Coronary artery (tissue), 2 donors: ENCODE measurements at places on chromosomes 7 and 10.
A peak's percentile ranks its signal among the peaks of the same experiment; 100 is the strongest.

DNA sequence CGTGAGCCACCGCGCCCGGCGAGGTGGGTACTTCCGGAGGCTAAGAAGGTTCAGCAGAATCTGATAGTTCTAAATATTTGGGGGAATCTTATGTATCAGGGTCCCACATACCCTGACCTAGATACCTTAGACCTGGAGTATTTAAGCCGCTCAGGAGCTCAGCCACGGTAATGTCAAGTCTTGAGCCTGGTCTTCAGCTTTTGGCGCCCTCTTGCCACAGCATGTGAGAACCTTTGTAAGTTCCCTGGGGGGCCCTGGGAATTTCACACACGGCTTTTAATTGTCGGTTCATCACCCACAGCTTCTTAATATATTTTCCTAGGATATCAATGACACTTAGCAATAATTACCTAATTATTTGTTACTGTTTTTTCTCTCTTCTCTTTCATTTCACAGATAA lies 324.3 kb upstream of the GALNT17 start:
- no peak for DNase-seq

- no peak for DNase-seq
Measured at GRCh38 chr7:29146057-29146706, at the start of gene CPVL. CPVL (minus strand) TSS chr7:29146537; CDS start chr7:29121061, 25,476 bp downstream.

- DNase-seq = no peak
Measured at GRCh38 chr7:51308696-51309095, 7.9 kb downstream of the COBL start.

DNA sequence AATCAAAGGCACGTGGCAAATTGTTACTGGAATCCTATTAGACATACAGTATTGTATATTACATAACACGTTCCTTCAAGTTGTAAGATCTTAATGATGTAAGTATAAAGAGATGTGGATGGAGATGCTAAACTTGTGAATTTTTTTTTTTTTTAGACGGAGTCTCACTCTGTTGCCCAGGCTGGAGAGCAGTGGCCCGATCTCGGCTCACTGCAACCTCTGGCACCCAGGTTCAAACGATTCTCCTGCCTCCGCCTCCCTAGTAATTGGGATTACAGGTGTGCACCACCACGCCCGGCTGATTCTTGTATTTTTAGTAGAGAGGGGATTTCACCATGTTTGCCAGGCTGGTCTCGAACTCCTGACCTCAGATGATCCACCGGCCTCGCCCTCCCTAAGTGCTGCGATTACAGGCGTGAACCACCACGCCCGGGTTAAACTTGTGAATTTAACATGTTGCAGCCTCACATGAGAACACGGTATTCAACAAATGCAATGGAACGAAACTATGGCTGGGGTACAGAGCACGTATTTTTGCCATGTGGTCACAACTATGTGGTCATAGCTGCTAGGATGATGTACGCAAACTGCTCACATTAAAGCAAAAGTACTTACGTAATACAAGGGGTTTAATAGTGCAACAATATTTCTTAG lies 818 bp upstream of the SUPV3L1 start:
- no peak for DNase-seq

GRCh38 chr7:19463581-19463980 lies 245.3 kb downstream of the POLR1F start:
- DNase-seq = no peak

DNA sequence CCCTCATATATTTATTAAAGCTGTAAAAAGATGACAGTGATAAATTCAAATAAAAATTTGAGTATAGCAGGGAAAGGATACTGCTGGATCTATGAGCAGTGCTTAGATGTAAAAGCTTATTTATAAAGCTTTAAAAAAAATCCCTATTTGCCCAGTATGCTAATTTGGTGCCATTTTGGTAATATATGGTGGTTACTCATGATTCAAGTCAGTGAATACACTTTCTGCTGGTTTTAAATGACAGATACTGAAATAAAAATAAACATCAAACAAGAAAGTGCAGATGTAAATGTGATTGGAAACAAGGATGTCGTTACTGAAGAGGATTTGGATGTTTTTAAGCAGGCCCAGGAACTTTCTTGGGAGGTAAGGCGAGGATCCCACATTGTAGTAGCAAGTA lies 134.4 kb upstream of the SAMD8 start:
- no peak for DNase-seq

GRCh38 chr10:49268185-49268584 lies 30.8 kb upstream of the C10orf71 start:
- DNase-seq = no peak

GRCh38 chr10:7153750-7154149 lies 257.1 kb downstream of the SFMBT2 start:
- no peak for DNase-seq

DNA sequence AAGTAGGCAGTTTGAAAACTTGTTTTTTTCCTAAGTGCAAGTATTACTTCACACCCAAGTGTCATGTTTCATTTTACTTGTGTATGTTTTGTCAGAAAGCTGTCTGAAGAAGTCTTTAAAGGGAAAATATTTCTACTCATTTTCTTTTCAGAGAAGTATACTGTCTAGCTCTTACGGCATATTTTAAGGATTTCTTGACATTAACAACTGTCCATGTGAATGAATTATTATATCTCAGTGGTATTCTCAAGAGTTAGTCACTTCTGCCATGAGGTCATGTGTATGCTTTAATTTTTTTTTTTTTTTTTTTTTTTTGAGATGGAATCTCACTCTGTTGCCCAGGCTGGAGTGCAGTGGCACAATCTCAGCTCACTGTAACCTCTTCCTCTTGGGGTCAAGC lies 229.5 kb downstream of the BICC1 start:
- DNase-seq = no peak

GRCh38 chr7:99485094-99485493 lies 12.4 kb downstream of the ZNF789 start:
- no peak for DNase-seq

- peak; percentile 99 for DNase-seq
Measured at GRCh38 chr10:119725828-119726675, at the start of gene INPP5F. INPP5F (plus strand) TSS chr10:119726050; CDS start chr10:119726263, 213 bp downstream.

- DNase-seq = no peak
Measured at GRCh38 chr7:11784769-11785536, 47.0 kb downstream of the THSD7A start.

- peak; percentile 29 for DNase-seq
Measured at GRCh38 chr10:130403153-130404075, 267.2 kb downstream of the GLRX3 start.

DNA sequence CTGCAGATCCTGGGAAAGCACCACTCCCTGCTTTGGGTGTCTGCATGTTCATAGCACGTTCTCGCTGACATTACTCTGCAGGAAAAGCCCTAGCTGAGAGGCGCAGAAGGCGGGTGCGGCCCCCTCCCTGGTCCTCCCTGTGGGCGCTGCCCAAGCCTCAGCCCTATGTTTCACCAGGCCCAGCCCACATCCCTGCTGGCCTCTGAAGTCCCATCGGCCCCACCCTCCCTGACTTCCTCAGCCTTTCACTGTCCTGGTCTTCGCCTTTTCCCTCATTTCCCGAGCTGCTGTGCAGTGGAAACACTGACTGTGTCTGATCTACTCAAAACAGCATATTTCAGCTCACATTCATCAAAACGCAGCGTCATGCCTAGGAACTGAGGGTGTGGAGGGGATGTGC lies 36.3 kb upstream of the DIP2C start:
- DNase-seq = no peak

DNA sequence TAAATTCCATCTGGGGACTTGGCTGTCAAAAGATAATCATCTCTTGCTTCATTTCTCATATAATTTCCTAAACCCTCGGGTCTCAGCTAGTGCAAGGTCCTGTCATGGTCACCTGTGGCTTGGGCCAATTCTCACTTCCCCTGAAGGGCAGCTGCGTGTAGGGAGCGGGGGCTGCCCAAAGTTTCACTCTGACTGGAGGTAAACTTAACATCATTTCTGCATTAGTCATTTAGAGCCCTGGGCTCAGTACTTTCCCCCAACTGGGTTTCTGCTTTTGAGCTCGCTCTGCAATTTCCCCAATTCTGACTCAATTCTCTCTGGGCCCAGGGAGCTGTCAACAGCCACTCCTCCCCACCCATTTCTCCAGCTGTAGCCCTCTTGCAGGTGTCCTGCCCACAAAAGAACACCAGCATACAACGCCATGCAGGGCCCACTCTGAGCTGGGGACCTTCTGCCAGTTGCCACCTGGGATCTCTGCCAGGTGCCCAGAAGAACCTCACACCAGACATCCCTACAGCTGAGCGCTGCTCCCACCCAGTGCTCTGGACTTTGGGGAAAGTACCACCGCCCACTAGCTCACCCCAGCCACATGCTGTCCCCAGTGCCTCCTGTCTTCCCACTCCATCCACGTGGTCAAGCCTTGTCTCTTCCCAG lies 37.9 kb downstream of the VOPP1 start:
- no peak for DNase-seq

GRCh38 chr7:132135746-132136385 lies 440.4 kb downstream of the PLXNA4 start:
- DNase-seq = no peak

DNA sequence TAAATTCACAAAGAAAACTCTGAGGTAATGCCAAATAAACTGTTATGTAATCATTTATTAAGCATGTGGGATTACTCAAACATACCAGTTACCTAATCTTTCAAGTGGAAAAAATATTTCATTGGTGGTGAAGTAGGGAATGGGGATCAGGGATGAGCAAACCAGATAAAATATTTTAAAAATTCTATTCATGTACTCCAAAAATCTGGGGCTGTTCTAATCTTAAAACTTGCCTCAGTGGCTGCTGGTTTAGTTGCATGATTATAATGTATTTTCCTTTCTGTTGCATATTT lies 19.5 kb downstream of the LMOD2 start:
- no peak for DNase-seq

- no peak for DNase-seq
Measured at GRCh38 chr10:14456870-14457266, 126.1 kb upstream of the FRMD4A start.

GRCh38 chr10:129936923-129937300 lies 27.2 kb downstream of the EBF3 start:
- no peak for DNase-seq

- no peak for DNase-seq
Measured at GRCh38 chr7:27641581-27642230, 21.0 kb downstream of the HIBADH start.

DNA sequence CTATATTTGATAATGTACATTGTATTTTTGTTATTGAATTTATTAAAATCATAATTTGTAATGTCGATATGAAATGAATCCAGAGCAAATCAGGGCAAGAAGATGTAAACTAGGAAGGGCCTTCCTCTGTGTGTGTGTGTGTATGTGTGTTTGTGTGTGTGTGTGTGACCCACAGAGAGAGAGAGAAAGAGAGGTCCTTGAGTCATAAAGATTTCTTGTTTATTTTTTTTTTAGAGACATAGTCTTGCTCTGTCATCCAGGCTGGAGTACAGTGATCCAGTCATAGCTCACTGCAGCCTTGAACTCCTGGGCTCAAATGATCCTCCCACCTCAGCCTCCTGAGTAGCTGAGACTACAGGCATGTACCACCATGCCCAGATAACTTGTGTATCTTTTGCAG lies 50.7 kb downstream of the INPP5F start:
- DNase-seq = no peak

DNA sequence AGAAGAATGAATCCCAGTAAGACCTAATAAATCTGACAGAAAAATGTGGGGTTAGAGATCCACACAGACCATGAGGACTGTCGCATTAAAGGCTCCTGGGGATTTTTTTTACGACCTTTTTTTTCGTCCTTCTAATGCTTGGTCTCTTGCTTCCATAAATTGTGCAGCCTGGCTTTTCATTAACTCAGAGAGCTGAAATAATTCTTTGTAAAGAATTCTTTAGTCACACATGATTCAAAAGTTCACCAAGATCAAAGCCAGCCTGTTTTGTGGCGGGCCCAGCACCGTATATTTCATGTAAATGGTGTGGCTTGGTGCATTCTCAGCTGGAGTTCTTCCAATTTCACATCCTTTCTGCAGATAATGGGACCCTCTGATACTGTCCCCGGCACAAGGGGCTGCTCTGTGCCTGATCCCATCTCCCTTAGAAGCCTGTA lies 206.6 kb upstream of the BMPER start:
- no peak for DNase-seq

- DNase-seq = no peak
Measured at GRCh38 chr7:7251742-7252141, 69.4 kb downstream of the C1GALT1 start.
